ENCODE measurements at places on chromosomes 13 and 19.

GRCh38 chr19:2166741-2167738, 3.3 kb downstream of the DOT1L start:
- DNase-seq, result peak; percentile 41

GRCh38 chr19:48123907-48124651, 13.5 kb upstream of the PLA2G4C start:
- DNase-seq, result no peak

- DNase-seq, result no peak
Observed at GRCh38 chr19:11025445-11025844, 63.8 kb upstream of the LDLR start.

DNA sequence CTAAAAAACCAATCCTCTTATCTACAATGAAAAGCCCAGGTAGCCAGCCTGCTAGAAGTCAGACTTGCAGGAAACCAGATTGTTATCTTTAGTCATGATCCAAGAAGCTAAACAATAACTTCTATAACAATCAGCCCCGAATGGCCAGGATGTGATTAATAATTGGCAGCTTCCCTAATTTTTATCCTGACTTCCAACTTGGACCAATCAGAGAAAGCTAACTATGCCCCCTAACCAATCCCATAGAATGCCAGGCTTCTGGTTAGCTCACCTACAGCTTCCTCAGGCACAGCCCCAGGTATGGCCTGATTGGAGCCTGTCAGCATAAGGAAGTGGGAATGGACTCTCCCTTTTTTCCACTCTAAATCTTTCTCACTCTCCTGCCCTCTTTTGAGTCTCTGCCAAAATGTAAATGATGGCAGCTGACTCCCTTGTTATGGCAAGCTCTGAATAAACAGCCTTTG, 394.9 kb downstream of the DLEU7 start:
- DNase-seq, result no peak

GRCh38 chr13:47294691-47295090, 397.8 kb upstream of the HTR2A start:
- no peak for DNase-seq

DNA sequence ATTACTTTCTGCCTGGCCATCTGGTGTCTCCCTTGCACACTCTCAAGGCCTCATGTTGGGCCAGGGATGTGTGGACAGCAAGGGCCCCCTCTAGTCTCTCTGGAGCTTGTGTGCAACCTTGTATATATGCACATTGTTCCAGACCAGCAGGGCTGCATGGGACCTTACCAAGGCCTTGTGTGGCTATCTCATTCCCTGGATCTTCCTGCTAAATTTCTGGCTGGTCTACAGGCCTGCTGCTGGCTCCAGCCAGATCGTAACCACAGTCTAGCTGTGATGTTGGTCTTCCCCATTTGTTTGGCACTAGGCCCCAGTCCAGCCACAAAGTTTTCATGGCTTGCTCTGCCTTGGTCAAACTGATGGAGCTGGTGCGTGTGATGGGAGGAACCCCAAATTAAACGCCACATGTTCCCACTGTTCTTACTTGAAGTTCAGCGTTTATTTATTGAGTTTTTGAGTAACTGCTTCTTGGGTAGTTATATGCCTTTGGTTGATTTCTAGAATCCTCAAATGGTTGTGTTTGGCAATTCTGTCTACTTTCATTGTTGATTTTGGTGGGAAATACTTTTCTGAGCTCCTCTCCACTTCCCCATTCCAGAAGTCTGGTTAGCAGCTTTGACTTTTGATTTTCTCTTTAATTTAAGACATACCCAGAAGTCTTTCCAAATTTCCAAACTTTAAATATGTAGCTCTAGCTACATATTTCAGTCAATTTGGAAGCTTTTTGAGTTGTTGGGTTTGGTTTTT, 56.4 kb downstream of the SIPA1L3 start:
- DNase-seq, result no peak

DNA sequence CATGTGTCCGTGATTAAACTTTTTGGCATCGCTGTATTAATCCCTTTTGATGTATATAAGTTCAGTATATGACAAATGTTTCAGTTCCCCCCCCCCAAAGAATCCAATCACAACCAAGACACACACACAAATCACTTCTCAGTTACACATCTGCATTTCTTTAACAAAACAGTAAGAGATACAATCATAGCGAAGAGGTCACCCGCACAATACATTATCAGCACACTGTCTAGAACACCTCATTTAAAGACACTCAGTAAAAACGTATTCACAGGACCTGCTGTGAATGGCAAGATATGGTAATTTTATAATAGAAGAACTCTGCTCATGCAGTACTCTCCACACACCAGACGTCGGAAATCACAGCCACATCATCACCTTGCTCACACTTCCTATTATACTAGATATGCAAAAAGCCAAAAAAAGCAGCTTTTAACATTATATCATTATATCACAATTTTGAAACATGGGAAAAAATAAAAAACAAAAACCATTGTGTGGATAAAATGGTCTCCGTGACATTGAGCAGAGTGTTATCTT, 71.4 kb upstream of the XPO4 start:
- no peak for DNase-seq

DNA sequence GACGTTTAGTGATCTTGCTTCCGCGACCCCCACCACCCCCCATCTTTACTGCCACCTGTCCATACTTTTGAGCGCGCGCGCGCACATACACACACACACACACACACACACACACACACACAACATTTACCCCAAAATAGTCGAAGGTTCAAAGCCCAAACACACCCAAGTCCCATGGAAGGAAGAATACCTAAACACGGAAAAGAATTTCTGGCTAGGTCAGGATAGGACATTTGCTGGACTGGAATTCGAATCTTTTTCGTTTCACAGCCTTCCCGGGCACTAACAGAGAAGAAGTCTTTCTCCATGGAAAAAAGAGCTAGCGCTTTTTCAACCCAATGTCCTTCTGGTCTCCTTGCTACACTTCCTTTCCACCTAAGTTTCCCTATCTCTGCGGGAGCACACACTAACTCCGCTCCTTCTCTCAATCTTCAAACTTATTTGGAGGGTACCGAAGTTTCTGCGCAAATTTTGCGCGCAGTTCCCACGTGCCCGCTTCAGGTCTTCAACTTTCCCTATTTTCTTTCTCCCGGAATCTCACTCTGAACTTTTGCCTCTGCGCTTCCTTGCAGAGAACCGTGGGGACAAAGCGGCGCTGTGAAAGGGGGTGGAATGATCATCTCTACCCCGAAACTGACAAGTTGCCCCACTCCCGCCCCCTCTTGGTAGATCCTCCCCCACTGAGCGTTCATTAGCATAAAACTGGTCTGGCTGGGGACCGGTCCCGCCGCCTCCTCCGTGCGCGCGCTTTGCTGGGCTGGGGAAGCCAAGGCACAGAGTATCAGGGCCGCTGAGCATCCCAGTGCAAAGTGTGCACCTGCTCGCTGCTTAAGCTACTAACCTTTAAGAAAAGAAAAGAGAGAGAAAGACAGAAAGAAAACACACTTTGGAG, 2.7 kb downstream of the DACH1 start:
- DNase-seq, result no peak

GRCh38 chr19:56091751-56092546, 29.1 kb downstream of the ZNF787 start:
- DNase-seq, result no peak

GRCh38 chr19:3324405-3324856, 42.0 kb upstream of the NFIC start:
- no peak for DNase-seq

- DNase-seq, result no peak
Observed at GRCh38 chr13:39777527-39778061, 122.1 kb downstream of the COG6 start.

DNA sequence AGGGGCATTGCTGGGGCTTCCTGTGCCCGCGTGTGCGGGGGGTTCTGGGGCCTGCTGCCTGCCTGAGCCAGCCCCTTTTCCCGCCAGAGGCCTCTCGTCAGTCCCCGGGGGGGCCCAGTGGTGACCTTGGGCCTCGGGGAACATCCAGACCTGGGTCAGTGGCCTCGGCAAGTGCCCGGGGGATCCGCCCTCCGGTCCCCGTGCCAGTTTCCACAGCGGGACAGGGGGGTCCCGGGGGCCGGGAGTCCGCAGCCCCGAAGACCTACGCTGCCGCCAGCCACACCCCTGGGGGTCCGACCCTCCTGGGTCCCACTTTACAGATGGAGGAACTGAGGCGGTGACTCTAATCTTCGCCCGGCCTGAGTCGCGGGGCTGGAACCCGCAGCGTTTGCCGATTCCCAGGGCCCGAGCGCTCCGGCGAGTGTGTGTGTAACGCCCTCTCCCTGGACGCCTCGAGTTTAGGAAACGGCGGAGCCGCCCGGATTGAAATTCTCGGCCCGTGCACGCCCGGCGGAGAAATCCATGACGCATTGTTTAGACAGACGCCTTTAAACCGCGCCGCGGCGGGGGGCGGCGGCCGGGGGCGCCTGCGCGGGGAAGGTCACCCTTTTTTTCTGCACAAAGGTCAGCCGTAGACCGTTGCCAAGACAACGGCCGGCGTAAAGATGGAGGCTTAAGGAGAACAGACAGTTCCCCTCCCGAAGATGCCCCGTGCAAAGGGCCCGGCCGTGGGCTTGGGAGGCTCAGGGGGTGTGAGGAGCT, 39.3 kb downstream of the EFNA2 start:
- peak; percentile 20 for DNase-seq

DNA sequence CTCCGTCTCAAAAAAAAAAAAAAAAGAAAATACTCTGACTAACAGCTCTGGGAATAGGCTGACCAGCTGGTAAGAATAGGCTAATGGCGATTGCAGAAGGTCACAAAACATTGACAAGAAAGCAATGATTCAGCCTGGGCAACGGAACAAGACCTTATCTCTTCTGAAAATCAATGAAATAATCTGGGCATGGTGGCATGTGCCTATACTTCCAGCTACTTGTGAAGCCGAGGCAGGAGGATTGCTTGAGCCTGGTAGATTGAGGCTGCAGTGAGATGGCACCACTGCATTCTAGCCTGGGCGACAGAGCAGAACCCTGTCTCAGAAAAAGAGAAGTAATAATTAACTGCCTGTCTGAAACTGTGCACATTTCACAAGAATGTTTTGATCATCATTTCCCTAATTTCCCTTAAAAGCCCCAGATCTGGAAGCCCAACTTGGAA, 18.8 kb upstream of the MTRF1 start:
- no peak for DNase-seq

- DNase-seq, result no peak
Observed at GRCh38 chr19:44151491-44151890, 10.1 kb downstream of the ZNF234 start.

- no peak for DNase-seq
Observed at GRCh38 chr13:19068691-19069090, 112.9 kb downstream of the TUBA3C start.

DNA sequence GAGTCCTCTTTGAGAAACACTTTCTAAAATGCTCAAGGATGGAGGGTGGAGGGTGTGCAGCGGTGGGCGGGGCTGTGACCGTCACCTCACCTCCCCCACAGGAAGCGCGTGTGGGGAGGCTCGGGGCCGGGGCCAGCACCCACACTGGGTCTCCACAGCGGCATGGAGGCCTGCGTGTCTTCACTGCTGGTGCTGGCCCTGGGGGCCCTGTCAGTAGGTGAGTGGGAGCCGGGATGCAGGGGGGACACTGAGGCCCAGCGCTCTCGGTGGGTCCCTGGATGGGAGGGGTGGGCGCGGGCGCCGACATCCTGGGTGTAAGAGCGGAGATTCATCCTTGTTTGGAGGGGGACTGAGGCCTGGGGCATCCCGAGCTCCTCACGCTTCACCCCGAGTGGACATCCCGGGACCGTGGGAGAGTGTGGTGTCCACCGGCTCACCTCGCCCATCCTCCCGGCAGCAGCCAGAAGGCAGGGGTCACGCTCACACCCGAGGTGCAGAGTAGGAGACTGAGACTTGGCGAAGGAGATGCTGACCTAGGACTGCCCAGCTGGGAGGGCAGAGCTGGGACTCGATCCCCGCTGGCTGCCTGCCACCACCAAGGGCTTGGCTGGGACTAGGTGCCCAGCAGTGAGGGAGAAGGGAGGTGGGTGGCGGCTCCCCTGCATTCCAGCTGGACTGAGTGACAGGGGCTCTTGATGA, at the start of gene GZMM:
Gene GZMM (plus strand): TSS at position 144 of the 699 bp plus-strand sequence. CDS start 19 bp downstream, at position 163.
- DNase-seq, result no peak

DNA sequence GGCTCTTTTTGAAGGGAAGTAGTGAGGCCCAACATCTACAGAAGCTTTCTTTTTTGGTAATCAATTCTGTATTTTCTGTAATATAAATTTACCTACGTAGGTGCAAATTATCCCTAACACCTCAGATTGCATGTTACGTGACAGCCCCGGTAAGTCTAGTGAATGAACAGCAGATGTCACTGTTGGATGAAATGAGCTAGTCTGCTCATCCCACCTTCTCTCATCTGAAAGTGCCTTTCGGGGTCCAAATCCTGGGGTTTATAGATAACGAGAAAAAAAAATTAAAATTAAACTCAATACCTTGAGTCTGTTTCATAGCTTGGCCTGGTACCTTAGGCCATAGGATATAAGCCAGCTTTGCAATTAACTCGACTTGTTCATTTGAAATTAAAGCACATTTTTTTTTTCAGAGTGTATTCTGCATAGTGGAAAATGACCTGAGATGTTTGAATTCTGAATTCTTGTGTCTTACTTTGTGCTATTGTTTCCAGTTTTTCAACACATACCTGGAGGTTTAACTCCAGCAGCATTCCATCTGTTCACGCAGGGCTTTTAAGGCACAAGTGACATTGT, 548.2 kb downstream of the GPC5 start:
- DNase-seq, result peak; percentile 45

DNA sequence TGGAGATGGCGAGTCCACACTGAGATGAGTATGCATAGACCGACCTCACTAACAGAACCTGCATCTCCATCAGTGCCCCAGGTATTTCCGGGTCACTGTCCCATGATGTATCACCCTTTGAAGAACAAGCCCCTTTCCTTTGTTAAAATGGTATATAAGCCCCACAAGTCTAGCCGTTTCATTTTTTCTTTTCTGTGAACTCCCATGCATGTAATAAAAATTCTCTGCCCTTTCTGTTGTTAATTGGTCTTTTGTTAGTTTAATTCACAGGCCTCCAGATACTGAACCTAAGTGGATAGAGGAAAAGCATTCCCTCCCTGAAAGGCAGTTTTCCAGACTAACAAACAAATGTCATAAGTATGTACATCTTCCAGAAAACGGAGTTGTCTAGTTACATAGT, 15.0 kb upstream of the CD177 start:
- no peak for DNase-seq

GRCh38 chr19:47110521-47111005, 3.0 kb downstream of the ZC3H4 start:
- DNase-seq, result peak; percentile 33

DNA sequence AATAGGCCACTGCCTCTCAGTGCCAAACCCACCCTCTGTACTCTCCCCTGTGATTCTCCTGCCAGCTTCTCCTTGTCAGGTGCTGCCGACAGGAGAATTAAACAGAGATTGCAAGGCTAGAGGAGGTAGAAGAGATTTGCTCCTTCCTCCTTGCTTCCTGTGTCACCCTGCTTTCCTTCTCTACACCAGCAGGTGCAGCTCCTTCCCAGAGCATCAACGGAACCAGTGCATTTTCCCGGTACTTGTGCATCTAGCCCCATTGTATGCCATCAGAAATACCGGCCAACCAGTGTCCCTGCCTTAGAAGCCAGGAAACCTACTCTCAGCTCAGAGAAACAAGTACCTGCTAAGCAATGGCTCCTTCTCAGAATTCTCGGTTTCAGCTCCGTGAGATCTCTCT, 253.2 kb downstream of the SUCLA2 start:
- DNase-seq, result no peak

GRCh38 chr13:33872005-33872351, 54.0 kb downstream of the RFC3 start:
- no peak for DNase-seq
